Activated CD8-positive, alpha-beta memory T cell treated with anti-CD3 and anti-CD28 coated beads for 1 hour (primary cell): ENCODE measurements at places on chromosomes 1 and 21.

GRCh38 chr1:163295949-163296348 is 25.8 kb upstream of the NUF2 start:
- DNase-seq: no peak

DNA sequence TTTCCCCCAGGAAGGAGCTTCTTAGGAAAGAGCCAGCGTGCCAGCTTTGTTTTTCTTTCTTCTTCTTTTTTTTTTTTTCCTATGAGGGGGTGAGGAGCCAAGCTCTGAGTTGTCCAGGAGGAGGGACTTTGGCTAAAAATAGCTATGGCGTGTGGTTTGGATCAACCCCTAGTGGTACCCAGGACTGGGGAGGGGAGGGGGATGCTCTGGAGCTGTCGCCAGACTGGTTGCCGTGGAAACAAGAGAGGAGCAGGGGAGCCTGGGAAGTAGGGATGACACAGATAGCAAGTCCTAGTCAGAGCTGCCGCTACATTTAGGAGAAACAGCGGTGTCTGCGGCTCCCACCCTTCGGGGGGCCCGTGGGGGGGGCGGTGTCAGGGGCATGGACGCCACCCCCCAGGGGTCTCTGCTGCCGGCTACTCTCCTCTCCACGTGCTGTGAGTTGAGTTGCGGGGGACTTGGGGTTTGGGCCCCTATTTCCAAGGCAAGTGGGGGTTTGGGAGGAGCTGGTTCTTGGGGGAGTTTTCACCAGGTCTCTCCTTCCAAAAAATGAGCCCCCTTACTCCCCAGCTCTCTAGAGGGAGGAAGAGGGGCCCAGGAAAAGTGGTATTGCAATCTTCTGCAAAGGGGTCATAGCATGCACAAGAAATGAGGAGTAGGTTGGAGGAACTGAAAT is at the start of gene KCNJ9:
KCNJ9 (plus strand) TSS at position 278 of the 676 bp plus-strand sequence. CDS start 2,493 bp downstream, outside the sequence.
- DNase-seq: no peak

- DNase-seq: no peak
Observed at GRCh38 chr1:10399444-10399941, 629 bp downstream of the PGD start.

DNA sequence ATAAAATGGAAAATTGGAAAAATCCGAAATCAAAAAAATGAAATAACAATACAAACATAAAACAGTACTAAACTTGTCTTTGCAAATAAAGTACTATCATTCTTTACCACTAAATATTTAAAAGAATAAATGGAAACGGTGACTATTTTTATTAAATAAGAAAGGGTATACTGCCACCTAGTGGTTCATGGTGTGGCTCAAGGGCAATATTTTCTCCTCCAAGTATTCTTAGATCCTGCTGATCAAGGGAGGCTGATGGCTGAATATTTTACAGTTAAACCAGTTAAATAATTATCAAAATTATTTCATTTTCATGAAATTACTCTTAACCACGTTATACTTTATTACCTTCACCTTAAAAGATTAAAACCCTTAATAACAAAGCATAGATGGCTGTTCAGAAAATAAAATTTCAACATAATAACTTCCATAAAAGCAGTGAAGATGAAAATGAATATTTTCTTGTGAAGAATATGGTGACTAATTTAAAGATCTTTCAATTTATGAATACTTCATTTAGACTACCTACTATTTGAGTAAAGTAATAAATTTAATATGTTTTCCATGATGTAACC is 1793.9 kb downstream of the NCAM2 start:
- no peak for DNase-seq

DNA sequence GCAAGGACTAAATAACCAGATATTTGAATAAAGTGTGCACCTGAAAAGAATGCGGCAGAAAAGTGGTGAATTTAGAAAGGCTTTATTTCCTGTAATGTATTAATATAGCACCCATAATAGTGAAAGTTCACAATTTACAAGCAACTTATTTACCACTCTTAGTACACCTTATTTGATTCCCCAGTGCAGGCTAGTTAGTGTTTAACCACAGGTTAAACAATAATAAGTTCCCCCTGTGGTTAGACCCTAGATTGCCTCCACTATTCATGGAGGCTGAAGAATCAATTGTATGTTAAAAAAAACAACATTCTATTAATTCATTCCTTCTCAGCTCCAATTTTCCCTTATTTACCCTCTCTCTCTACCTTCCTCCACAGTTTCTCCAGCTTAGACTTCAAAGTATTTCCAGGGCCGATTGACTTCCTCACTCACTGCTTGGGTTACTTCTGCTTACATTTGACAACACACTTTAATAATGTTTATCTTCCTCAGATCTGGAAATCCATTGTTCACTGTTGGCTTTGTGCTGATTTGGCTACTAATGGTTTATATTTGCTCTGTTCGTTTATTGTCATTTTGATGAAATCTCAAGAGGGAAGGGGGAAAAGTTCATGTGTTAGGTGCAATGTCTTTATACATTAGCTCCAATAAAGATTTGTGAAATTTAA is 796.3 kb downstream of the BRINP3 start:
- DNase-seq: no peak

DNA sequence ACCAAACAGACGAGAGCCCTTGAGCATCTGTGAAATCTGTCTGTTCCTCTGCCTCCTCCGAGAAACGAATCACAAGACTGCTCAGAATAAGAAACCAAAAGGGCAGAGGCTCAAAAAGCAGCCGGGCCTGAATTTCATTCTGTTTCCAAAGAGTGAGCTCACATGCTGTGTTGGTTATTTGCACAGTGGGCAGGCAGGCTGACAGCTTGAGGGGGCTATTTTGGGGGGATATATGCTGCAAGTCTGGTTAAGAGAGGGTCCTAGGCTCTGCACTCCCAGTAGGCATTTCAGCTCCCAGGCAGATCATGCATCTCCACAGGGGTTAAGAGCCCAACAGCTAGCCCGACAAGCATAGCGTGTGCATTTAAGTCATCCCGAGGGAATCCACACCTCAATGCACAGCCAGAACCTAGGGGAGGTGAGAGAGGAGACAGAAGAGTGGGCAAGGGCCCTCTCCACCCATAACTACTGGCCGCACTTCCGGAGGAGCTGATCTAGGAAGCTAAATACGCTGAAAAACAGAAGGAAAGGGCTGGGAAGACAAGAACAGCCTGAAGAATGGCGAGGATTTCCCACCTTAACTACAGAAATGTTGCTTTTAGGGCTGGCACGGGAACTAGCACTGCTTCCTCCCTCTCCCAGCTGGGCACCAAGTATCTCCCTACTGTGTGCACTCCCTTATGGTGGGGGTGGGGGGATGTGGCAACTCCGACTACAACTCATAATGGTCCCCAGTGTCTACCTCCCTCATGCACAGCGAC is 3.7 kb downstream of the PGBD5 start:
- no peak for DNase-seq

DNA sequence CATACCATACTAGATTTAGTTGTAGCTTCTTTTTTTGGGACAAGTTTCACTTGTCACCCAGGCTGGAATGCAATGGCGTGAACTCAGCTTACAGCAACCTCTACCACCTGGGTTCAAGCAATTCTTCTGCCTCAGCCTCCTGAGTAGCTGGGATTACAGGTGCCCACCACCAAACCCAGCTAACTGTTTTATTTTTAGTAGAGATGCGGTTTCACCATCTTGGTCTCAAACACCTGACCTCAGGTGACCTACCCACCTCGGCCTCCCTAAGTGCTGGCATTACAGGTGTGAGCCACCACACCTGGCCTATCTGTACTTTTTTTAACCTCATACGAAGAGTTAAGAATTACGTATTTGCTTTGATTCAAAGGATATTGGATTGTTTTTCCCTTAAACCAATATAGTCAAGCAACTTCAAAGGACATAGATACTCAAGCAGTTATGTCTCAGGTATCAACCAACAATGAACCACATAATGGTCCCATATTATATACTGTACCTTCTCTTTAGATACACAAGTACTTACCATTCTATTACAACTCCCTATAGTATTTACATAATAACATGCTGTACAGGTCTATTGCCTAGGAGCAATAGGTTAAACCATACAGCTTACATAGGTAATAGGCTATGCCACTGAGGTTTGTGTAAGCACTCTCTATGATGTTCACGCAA is 7.5 kb downstream of the HMGN1 start:
- DNase-seq: no peak

- no peak for DNase-seq
Observed at GRCh38 chr1:57447551-57447950, 23.7 kb upstream of the DAB1 start.

DNA sequence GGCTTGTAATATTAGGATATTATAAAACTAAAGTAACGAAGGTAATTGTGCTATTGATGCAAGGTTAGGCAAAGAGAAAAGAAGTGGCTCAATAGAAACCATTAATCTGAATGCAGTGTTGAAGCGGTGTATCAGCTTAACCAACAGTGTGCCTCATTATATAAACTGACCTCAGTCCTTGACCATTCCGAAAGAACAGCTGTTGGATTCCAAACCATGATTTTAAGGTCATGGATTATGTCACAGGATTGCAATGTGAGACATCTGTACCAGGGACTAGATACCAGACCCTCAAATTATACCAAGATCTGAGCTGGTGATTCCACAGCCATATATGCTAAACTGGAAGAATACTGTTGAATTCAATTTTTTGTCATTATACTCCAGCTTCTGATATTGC is 134.2 kb upstream of the HP1BP3 start:
- no peak for DNase-seq

DNA sequence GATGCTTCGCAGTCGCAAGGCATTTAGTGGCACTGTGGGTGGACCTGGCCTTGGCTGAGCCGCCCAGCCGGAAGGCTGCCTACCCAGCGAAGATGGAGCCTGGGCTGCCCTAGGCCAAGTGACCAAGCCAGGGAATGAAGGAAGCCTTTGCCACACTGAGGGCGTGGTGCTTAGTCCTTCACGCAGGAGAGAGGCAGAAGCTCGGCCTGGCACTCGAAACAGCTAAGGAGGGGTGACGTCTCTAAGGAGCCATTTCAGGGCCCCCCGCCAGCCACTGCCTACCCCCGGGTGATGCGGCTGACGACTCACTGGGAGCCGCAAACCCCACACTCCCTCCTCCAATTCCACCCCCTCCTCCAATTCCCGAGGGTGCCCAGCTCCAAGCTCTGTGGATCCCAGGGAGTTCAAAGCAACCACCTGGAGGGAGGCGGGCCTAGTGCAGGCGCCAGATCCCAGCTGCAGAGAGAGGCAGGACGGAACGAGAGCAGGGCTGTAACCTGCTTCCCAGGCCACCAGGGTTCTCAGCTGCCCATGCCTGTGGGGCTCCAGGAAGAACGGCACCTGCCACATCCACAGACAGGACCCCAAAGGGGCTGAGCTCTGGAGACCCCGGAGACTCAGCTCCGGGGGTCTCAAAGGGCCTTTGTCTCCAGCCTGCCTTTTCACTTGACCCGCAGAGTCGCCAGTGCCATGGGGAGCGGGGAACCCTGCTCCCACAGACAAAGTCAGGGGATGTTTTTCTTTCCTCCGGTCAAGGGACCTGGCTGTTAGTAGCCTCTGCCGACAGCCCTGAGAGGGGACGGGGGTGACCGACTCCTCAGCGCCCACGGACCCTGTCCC is 75.8 kb downstream of the ARHGEF16 start:
- no peak for DNase-seq

- DNase-seq: no peak
Observed at GRCh38 chr21:27320868-27321267, 354.0 kb upstream of the ADAMTS5 start.

- no peak for DNase-seq
Observed at GRCh38 chr1:234782105-234782751, 172.2 kb upstream of the IRF2BP2 start.

DNA sequence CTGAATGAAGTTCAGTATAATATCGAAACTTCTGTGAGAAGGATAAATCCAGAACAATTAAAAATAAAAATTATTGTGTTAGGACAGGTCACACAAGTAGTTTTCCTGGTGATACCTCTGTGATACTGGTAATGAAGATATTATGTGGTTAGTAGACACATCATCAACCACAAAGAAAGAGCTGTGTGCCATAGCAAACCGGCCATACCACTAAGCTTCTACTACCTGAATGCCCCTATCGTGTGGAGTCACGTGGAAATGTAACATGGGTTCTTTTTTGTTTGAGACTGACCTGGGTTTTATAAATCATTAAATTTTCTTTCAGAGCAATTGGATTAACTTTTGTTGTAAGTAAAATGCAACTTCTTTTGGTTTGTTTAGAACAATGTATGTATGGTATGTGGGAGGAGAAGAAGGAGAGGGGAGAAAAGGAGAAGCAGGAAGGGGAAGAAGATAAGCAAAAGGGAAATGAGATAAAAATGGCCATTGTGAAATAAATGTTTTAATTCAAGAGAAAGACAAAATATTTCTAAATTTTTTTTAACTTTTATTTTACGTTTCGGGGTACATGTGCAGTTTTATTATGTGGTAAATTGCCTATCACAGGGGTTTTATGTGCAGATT is 58.2 kb upstream of the LRRC8B start:
- DNase-seq: no peak

GRCh38 chr1:51933344-51933743 is 54.8 kb upstream of the NRDC start:
- DNase-seq: no peak

DNA sequence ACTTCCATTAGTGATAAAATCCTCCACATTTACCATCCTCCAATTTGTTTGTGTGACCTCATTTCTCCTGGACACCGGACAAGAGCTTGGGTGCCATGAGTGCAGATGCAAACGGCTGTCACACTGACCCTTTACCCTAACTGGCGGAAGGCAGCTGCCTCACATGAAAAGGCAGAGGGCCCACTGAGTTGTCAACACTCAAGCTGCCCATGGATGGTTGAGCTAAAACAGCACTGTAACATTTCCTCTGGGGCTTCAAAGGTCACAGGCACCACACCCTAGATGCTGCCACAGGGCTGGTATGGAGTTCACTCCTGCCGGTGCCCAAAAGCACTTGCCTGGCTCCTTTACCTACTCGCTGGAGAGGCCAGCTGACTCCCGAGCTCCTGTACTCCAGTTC is 653.4 kb downstream of the KCNT2 start:
- DNase-seq: no peak

DNA sequence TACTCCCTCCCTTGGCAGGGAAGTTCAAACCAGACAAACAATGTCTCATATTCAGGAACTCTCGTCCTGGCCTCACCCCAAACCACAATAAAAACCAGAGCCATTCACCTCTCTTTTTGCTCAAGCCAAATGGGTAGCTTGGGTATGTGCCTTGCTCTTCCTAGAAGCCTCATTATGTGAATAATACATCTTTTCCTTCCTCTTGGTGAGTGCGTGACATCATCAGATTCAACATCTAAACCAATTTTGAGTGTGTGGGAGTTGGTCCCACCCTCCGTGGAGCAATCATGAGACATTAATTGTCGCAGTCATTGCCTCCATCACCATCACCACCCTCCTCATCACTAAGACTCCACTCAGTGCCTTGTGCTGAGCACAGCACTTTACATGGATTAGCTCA is 482.9 kb downstream of the PTPRU start:
- no peak for DNase-seq

DNA sequence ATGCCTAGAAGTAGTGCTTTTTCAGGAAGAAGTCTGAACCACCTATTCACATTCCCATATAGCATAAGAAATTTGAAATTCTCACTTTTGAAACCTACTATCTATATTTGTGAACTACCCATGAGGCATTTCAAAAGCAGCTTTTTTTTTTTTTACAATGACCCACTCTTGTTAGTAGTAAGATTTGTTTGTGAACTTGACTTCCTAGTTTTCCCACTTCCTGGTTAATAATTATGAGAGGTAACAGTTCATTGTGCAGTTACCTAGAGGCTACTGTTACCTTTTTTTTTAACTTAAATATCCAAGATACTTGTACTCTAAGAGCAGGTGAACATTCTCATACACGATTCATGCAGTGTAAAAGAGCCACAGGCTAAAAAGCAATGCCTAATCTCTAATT is 371.7 kb upstream of the ADGRL2 start:
- no peak for DNase-seq
